ENCODE measurements at places on chromosomes 7 and 10.

GRCh38 chr7:2732959-2733584, 45.1 kb downstream of the AMZ1 start:
- DNase-seq = no peak

GRCh38 chr10:103546401-103546800, 52.9 kb downstream of the NEURL1 start:
- DNase-seq = no peak

- no peak for DNase-seq
Observed at GRCh38 chr7:1011297-1012003, 28.5 kb downstream of the CYP2W1 start.

- DNase-seq = no peak
Observed at GRCh38 chr7:102819151-102819550, 70.4 kb downstream of the FAM185A start.

Data from stimulated activated CD8-positive, alpha-beta memory T cell treated with anti-CD3 and anti-CD28 coated beads, Interleukin-15, amount 100 ng/mL, for 4 hours (primary cell).